ENCODE measurements at places on chromosomes 5 and 9.
A peak's percentile ranks its signal among the peaks of the same experiment; 100 is the strongest.

DNA sequence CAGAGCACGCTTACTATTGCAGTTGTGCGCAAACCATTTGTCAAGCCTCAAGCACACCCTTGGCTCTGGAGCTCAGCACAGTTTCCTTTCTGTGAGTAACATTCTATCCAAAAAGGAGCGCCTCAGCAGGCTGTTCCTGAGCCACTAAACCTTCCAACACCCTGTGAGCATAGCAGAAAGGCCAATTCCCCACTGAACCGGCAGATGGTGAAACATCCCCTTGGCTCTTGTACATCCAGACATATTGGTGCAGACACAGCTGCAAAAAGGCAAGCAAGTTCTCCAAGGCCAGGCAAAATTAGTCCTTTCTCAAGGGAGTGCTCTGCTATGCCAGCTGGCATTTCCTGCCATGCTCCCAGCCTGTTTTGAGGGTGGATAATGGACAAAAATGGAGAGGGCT lies 44.1 kb upstream of the CEMIP2 start:
- DNase-seq: peak; percentile 17

DNA sequence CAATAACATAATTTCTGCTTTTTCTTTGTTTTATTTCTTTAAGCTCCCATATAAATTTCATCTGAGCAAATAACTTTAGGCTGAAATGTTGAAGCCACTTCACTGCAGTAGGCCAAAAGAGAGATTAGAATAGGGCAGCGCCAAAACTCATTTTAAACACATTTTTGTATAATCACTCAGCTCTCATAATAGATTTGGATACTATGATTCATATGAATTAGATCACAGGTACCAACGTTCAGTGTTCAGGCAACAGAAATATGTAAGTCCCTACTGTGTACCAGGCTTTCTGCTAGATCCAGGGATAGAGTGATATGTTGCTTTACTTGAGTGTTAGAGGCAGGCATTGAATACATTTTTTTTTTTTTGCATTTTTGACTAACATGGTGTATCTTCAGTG lies 370.5 kb downstream of the PTPRD start:
- DNase-seq: no peak

DNA sequence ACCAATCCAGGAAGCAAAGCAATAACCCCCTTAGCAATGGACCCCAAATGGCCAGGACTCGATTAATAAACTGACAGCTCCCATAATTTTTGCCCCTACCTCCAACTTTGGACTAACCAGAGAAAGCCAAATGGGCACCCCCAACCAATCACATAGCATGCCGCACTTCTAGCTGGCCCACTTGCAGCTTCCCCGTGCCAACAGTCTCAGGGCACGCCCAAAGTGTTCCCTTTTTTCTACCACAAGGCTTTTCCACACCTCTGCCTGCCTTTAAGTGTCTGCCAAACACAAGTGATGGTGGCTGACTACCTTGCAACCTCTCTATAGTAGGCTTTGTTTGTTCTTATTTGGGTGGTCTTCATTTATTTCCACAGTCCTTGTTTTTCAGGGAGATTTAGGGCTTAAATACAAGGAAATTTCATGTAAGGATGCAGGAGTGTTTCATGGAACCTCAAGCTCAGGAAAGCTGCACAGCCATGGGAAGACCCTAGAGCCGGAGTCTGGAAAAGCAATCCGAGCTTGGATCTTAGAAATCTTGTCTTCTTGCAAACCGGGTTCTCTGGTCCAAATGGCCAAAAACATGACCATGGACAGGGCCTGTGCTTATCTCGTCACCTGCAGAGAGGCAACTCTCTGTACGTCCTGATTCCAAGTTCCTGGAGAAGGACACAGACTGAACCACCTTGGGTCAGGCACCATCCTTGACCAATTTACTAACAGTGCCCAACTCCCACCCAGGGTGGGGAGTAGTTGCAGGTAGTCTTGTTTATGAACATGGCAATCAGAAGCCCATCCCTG lies 89.2 kb downstream of the THBS4 start:
- DNase-seq: no peak

GRCh38 chr9:125549039-125549438 lies 158.0 kb downstream of the MAPKAP1 start:
- no peak for DNase-seq

- DNase-seq: no peak
These were observed 39.1 kb upstream of the C5orf63 start for GRCh38 chr5:127112347-127112864.

DNA sequence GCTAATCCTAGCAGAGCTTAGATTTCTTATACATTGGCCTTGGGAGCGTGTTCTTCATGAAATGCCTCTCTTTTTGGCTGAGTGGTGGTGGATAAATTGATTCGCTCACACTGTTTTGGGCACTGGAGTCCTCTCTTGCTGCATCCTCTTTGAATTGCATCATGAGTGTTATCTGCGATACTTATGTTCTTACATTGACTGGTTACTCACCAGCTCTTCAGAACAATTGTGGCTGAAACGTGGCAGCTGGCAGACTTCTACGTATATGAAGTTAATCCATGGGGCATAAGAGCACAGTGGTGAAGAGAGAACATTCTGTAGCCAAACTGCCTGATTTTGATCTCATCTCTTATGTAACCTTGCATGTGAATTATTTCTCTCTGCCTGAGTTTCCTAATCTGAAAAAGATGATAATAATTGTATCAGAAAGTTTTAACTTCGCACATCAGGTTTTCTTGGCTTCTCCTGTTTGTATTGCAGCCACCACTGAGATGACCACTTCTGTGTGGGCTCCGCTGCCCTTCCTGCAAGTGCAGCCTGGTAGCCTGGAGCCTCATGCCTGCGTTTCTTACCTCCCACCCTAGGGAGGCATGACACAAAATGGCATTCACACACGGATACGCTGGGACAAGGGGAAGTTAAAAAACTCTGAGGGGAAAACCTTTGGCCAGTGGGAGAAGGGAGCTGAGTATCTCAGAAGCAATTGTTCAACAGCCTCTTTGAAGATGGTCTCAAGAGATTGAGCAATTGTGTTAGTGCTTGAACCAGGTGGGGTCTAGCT lies 295.2 kb downstream of the ARHGAP26 start:
- no peak for DNase-seq

DNA sequence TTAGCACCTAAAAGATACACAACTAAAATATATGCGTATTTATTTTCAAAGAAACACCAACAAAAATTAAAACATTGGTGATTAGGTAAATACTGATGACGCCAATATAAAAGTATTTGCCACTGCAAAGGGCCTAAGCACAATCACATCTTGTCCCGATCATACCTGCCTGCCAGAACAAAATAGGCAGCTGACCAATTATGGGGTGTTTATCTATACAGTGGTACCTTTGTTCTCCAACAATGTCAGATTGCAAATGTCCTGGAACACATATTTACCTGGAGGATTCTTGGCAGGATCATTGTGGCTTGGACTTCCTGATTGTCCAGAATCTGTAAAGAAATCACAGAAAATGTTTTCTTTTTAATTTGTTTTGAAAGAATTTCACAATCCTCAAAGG lies 134.5 kb downstream of the NFIB start:
- DNase-seq: no peak

DNA sequence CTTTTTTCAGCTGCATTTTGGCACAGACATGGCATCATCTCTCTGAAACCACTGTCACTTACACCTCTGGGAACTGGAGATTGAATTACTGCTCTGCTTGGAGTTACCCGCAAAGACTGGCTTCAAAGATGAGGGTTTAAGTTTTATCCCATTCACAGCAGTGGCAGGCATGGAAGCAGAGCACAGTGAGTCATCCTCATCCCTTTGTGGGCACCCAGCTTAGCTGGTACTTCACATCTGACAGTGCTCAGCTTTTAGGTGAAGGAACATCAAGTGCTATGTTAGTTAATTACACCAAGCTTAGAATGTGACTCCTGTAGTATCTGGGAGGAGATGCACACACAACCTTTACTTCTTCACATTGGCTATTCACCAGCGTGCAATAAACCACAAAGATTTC lies 24.8 kb upstream of the ALDH1A1 start:
- DNase-seq: no peak

GRCh38 chr5:132277256-132277655 lies 16.9 kb upstream of the SLC22A4 start:
- DNase-seq: no peak

DNA sequence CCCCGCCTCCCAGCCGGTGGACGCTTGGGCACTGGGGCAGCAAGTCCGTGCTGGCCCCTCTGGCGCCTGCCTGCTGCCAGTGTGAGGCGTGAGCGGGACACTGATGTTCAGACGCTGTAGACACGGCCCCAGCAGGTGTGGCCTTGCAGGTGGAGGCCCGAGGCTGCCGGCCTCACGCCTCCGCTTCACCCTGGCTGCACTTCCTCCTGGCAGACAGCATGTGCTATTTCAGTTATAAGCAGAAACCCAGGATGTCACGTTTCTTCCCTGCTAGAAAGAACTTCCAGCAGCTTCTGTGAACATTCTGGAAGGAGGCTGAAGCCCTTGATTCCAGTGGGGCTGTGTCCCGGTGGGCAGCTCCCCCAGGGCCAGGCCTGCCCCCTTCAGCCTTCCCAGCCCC lies 114.8 kb upstream of the FCN2 start:
- DNase-seq: no peak

GRCh38 chr5:152151113-152151512 lies 226.5 kb upstream of the GLRA1 start:
- no peak for DNase-seq

GRCh38 chr9:79007701-79008483 lies 563.9 kb upstream of the TLE4 start:
- no peak for DNase-seq

DNA sequence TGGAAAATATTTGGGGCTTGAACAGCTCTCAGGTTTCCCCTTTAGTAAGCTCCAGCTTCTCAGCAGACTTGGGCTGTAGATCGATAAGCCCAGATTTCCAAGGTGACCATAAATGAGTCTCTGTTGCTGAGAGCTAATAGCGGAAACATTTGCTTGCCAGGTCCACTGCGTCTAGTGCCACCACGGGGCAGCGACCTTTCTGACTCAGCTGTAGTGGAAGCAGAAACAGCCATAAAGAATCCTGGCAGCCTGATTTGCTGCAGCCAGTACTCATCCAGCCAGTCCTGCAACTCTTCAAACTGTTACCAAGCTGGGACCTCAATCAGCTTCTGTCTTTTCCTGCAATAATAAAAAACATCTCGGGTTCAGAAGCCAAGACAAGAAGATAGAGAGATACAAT lies 241.7 kb downstream of the DOCK8 start:
- no peak for DNase-seq

GRCh38 chr5:6774721-6775204 lies 61.5 kb downstream of the TENT4A start:
- no peak for DNase-seq

- no peak for DNase-seq
These were observed 676.4 kb downstream of the PRELID2 start for GRCh38 chr5:145158730-145159129.

DNA sequence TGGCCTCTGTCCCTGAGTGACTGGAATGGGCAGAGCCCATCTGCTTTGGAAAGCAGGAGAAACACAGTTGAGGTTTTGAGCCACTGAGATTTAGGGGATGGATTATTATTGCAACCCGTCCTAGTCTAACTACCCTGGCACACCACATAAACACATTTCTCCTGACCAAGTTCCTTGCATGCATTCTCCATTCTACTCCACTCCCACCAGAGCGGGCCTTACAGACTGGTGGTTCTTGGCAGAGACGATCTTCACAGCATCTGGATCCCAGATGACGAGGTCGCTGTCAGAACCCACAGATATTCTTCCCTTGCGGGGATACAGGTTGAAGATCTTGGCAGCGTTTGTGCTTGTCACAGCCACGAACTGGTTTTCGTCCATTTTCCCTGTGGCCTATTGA lies 111.0 kb downstream of the DPYSL3 start:
- peak; percentile 70 for DNase-seq

- no peak for DNase-seq
These were observed 26.7 kb upstream of the FAM169A start for GRCh38 chr5:74892921-74893320.

- no peak for DNase-seq
These were observed 90.1 kb downstream of the SNCAIP start for GRCh38 chr5:122401976-122402725.

GRCh38 chr5:168055141-168055683 lies 236.2 kb upstream of the WWC1 start:
- DNase-seq: no peak

DNA sequence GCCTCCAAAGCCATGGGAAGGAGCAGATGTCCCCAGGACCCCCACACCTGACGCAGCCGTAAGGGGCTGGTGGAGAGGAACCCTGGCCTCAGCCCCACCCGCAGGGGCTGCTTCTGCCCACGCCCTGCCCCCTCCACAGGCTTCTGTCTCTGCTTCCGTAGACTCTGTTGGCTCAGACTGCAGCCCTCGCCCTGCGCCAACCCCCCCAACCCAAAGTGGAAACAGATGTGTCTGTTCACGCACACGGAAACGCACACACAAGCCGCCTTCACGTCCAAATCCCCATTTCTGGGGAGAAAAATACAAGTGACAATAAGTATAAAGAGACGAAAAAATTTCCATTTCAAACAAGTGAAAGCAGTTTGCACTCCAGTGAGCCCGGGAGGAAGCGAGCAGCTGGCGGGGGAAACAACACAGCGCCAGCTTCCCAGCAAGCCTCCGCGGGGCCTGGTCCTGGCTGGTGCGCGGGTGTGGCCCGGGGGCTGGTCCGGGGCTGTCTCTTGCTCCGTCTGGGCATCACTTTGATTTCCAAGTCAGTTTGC lies 32.6 kb upstream of the RXRA start:
- peak; percentile 26 for DNase-seq

DNA sequence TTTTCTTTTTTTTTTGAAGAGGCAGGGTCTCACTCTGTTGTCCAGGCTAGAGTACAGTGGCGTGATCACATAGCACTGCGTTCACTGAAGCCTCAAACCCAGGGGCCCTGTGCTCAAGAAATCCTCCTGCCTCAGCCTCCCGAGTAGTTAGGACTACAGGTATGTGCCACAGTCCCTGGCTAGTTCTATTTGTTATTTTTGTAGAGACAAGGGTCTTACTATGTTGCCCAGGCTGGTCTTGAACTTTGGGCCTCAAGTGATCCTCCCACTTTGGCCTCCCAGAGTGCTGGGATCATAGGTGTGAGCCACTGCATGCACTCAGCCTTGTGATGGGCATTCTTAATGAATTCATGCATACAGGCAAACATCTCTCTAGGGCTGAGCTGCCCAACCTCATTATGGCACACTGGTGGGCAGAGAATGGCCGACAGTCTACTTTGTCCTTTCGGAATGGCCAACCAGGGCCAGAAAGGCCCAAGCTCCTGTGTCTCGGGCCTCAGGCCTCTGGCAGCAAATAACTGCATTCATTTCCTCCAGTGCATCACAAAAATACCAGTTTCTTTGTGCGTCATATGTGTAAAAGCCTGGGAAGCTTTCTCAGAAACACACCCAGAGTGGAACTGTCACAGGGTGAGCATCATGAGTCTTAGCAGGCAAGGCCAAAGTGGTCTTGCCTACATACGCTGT lies 27.2 kb downstream of the ANXA6 start:
- no peak for DNase-seq

DNA sequence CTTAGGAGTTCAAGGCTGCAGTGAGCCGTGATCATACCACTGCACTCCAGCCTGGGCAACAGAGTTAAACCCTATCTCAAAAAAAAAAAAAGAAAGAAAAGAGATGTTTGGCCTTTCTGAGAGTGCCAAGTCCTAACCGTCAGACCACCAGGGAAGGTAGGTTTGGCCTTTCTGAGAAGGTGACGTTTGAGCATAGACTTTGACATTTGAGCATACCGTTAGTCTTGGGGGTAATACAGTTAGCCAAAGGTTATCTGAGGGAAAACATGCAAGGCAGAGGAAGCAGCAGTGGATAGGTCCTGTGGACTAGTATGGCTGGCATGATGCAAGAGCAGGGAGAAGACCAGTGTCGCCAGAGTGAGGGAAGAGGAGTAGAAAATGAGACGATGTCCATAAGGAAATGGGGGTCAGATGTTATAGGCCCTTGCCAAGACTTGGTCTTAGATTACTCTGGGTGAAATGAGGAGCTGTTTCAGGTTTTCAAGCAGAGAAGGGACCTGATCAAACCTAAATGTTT lies 50.2 kb downstream of the HSDL2 start:
- DNase-seq: no peak

GRCh38 chr5:11683666-11684065 lies 220.6 kb downstream of the CTNND2 start:
- no peak for DNase-seq
